ENCODE measurements at places on chromosomes 2 and 18. TPM values are rescaled to one million over a fixed set of nuclear protein-coding genes. Genes with fewer than 3 reads are reported as not detected.

DNA sequence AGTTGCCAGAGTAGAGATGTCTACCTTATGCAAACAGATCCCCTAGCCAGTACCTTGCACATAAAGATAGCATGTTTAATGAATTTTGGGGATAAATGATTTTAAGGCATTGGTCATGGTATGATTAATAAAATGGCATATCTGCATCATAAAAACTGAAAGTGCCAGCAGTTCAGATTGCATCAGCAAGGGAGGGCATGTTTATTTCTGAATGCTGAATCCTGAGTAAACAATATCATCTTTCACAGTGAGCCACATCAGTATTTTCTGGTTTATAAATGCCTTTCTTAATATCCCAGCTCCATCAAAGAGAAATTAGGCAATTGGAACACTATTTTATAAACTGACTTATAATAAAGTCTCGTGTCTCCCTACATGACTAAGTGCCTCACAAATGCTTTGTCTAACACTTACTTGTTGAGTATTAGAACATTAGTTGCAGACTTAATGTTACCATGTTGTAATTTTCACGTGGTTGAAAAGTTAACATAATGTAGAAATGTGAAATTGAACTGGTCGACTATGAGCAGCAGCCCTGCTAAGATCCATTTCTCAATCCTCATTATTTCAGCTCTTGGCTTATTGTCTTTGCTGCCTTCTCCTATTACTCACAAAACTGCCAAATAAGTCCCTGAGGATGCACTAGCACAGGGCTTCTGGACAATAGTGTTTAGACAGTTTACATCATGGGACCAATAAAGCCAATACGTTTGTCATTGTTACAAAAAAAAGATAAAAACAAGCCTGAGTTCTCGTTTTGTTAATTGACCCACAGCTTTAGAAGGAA, 48.0 kb downstream of the LANCL1 start:
- DNase-seq, result no peak

DNA sequence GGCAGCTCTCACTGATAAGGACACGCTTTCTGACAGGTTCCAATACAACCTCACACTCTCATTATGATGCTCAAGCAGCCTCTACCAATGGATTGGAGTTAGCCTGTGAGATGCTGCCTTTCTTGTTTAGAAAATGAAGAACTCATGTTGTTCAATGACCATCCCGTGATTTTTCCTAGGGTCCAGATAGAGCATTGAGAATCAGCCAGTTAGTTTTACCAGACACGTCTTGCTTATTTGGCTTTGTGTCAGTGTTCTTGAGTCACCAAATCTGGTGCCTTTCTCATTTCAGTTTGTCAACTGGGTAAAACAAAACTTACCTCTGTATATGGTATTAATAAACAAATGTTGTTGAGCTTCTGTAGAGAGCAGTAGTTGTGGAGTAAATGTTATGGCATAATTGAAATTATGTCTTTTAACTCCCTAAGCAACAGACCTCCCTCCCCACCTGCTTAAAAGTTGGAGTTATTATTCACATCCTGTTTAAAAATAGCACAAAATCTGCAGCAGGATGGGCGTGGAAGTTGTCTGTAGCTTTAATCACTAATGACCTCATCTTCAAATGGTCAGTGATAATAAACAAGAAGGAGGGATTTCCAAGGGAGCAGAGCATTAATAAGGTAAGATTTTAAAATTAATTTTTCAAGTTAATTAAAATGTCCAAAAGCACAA, 167.3 kb downstream of the HRH4 start:
- DNase-seq, result no peak

GRCh38 chr2:235091421-235091820, 139.6 kb downstream of the SH3BP4 start:
- DNase-seq, result no peak

- DNase-seq, result no peak
Measured at GRCh38 chr18:53883771-53884170, 340.7 kb downstream of the MBD2 start.

- DNase-seq, result no peak
Measured at GRCh38 chr2:74849228-74849892, 15.4 kb downstream of the HK2 start.

GRCh38 chr18:54829856-54830255, 1.6 kb downstream of the RAB27B start:
- no peak for DNase-seq

DNA sequence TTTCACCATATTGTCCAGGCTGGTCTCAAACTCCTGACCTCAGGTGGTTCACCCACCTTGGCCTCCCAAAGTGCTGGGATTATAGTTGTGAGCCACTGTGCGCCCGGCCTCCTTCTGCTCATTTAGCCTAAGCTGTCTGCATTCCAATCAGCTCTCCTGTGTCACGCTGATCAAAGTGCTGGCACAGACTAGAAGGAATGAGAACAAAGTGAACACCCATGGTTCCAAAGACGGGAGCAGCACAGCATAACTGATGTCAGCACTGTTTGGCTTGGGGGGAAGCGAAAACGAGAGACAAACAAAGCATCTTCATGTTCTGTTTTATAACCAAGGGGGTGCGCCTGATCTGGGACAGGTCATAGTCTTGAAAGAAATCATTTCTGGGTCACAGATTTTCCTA, 43.3 kb downstream of the DIPK1C start:
- DNase-seq, result no peak

- DNase-seq, result no peak
Measured at GRCh38 chr2:39689272-39689841, 23.6 kb downstream of the TMEM178A start.

- no peak for DNase-seq
Measured at GRCh38 chr2:237235383-237236095, 149.8 kb downstream of the COPS8 start.

SERPINB2 gene
- not detected for total RNA-seq

DNA sequence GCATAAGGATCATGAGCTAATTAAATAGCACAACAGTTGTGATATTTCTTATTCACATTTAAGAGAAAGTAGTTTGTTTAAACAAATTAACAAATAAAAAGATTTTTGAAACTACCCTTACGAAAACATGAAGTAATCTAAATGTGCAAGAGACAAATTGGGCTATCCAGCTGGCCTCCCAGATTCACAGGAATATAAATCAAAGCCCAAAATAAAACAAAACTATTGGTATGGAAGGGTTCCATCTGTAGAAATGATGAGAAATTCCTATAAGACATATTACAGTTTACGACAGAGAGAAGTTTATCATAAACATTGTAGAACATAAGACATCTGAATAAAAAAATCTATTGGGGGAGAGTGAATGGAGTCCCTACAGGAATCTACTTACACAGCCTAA, 1125.1 kb downstream of the TDRD15 start:
- DNase-seq, result no peak

GRCh38 chr2:204673877-204674276, 128.6 kb downstream of the PARD3B start:
- DNase-seq, result no peak

FAM228A gene
- total RNA-seq, result not detected

HRH4 gene
- total RNA-seq, result not detected

DIPK1C gene
- not detected for total RNA-seq

GRCh38 chr2:150885236-150885635, 376.4 kb downstream of the RBM43 start:
- no peak for DNase-seq

Measured in HCT116 (cell line).